Activated naive CD8-positive, alpha-beta T cell treated with anti-CD3 and anti-CD28 coated beads, Interleukin-2, amount 50 U/mL, for 24 hours (primary cell): ENCODE measurements at places on chromosomes 3 and 15.
A peak's percentile ranks its signal among the peaks of the same experiment; 100 is the strongest.

GRCh38 chr15:47475336-47475735 lies 242.0 kb upstream of the SEMA6D start:
- H3K4me1 ChIP-seq = no peaks in the 10 kb centered on the region
- H3K27ac ChIP-seq = no peak overlapping the region
- no peaks in the 10 kb centered on the region for H3K36me3 ChIP-seq
- H3K27me3 ChIP-seq = no peaks in the 10 kb centered on the region
- no peak overlapping the region for H3K4me3 ChIP-seq
- no peak for DNase-seq

DNA sequence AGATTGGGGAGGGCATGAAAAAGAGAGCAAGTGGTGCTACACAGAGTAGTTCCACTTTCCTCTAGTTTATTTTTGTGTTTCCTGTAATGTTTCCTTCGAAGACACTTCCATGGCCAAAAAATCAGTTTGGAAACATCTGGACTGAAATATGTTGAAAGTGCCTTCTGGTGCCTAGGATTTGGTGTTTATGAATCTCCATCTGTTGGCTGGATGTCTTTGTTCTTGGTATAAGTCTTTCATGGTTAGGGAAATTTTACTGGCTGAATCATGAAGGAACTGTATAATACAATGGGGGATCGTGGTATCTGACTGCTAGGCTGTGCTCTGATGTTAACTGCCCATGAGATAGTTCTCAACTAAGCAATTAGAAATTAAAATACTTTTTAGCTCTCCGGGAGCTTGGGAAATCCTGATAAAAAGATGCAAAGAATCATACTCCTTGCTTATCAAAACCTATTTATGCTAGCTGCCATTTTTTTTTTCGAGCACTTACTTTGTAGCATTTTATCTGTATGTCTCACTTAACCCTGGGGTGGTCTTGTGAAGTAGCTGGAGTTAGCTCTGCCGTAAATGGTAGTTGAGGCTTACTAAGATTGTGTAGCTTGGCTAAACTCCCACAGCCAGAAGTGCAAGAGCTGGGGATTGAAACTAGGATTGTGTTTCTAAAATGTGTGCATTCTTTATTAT lies 21.9 kb downstream of the AKAP13 start:
- peak overlapping the region; percentile 50 for H3K4me3 ChIP-seq
- no peak for DNase-seq
- H3K4me1 ChIP-seq = peaks cover 80% of the 10 kb centered on the region
- peak overlapping the region; percentile 84 for H3K27ac ChIP-seq
- no peaks in the 10 kb centered on the region for H3K27me3 ChIP-seq

DNA sequence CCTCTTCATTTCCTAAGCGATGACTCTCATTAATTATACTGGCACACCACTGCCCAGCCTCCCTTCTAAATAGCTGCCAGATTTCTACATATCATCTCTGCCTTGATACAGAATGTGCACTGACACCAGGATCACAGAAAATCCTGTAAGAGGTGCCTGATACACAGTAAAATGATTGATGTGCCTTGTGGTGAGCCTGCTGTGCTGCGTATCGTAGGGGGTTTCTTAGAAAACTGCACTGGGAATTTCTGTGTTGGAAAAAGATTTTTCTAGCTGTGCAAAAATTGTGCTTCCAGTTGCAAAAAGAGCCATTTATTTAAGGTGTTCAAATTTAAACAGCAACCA lies 3.0 kb upstream of the PLCH1 start:
- H3K4me3 ChIP-seq = no peak overlapping the region
- H3K4me1 ChIP-seq = peaks cover 20% of the 10 kb centered on the region
- no peaks in the 10 kb centered on the region for H3K36me3 ChIP-seq
- no peak overlapping the region for H3K27ac ChIP-seq
- no peak for DNase-seq
- H3K27me3 ChIP-seq = peaks cover 35% of the 10 kb centered on the region

GRCh38 chr15:98740295-98740694 lies 92.0 kb downstream of the IGF1R start:
- no peak for DNase-seq
- no peak overlapping the region for H3K27ac ChIP-seq
- peaks cover 56% of the 10 kb centered on the region for H3K4me1 ChIP-seq
- H3K27me3 ChIP-seq = no peaks in the 10 kb centered on the region
- H3K36me3 ChIP-seq = no peaks in the 10 kb centered on the region

DNA sequence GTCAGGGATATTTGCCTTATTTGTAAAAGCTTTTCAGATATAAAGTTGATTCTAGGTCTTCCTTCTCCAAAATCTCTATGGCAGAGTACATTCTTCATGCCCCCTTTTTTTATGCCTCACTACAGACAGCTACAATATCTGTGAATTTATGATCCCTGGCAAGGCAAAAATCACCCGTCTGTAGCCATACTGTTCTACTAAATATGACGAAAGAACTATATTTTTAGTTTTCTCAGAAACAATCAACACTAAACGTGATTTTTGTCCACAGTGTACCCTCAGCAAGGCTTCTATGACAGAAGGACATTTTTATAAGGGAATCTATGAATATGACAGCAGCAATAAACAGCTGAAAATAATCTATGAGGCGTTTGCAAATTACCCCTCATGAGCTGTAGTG lies 12.7 kb downstream of the LRTM1 start:
- H3K36me3 ChIP-seq = no peaks in the 10 kb centered on the region
- H3K27ac ChIP-seq = no peak overlapping the region
- no peaks in the 10 kb centered on the region for H3K4me1 ChIP-seq
- H3K27me3 ChIP-seq = no peaks in the 10 kb centered on the region
- DNase-seq = no peak

DNA sequence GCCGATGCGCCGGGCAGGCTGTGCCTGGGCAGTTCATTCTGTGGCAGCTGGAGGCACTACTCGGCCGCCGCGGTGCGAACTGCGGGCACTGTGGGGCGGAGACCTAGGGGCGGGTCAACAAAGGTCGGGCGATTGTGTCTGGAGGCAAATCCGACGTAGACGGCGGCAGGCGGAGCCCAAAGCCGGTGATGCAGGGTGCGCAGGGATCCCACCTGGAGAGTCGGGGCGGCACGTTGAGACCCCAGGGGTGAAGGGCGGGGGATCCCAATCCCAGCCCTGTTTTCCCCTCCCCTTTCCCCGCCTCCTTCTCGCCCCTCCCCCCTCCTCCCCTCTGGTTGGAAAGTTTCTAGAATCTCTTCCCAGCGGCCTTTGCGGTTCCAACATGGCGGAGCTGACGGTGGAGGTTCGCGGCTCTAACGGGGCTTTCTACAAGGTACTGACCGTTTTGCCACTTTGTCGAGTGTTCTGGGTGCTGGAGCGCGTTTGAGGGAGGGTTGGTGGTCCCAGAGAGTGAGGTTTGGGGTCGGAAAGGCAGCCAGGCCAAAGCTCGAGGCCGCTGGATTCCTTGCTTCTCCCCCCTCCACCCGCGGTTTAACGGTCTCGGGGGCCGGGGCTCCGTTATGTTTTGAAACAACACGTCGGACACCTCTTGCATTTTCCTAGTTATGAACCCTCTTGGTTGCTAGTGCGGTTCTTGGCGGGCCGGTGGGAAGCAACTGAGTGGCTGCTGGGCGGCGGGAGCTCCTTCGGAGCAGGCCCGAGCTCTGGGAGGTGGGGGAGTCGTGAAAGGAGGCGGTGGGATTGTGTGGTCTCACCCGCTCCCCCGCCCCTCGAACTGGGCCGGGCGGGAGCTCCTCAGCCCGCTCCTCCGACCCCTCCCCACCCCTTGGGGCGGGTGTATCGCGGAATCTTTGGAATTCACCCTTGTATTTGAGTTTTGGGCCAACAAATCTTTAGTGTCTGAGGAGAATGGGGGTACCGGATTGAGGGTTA lies at the start of gene FXR1:
FXR1 (plus strand) TSS at position 367 of the 993 bp plus-strand sequence; CDS start at position 383, 16 bp downstream.
- peaks cover 67% of the 10 kb centered on the region for H3K4me1 ChIP-seq
- DNase-seq = peak; percentile 92
- no peaks in the 10 kb centered on the region for H3K27me3 ChIP-seq
- H3K36me3 ChIP-seq = peaks cover 32% of the 10 kb centered on the region

- H3K27me3 ChIP-seq = no peaks in the 10 kb centered on the region
- DNase-seq = no peak
- peaks cover 27% of the 10 kb centered on the region for H3K36me3 ChIP-seq
- H3K4me1 ChIP-seq = peaks cover 3% of the 10 kb centered on the region
These were observed 82.3 kb downstream of the LRIG1 start for GRCh38 chr3:66418475-66418931.

GRCh38 chr3:377158-377561 lies 180.6 kb downstream of the CHL1 start:
- H3K27ac ChIP-seq = no peak overlapping the region
- no peak overlapping the region for H3K4me3 ChIP-seq
- DNase-seq = no peak
- no peaks in the 10 kb centered on the region for H3K4me1 ChIP-seq

DNA sequence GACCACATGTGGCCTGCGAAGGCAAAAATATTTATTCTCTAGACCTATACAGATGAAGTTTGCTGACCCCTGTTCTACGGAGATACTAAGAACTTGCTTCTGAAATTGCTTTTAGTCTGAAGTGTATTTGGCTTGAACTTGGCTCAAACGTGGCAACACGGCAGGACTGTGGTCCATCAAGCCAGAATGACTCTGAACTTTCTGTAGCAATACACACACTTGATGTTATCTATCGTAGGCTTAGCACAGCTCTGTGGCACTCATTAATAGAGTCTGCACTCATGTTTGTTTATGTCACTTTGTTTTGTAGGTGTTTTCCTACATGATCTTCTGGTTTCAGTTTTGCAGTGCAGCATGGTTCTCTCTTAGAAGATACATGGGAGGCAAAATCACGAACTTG lies 298.1 kb downstream of the ADAMTS17 start:
- no peak for DNase-seq
- peaks cover 11% of the 10 kb centered on the region for H3K36me3 ChIP-seq
- H3K27ac ChIP-seq = no peak overlapping the region
- no peaks in the 10 kb centered on the region for H3K4me1 ChIP-seq
- no peak overlapping the region for H3K4me3 ChIP-seq
